ENCODE measurements at places on chromosomes 12 and 14.
A peak's percentile ranks its signal among the peaks of the same experiment; 100 is the strongest.

- DNase-seq = no peak
These were observed 474.0 kb upstream of the MGAT4C start for GRCh38 chr12:86730233-86730632.

DNA sequence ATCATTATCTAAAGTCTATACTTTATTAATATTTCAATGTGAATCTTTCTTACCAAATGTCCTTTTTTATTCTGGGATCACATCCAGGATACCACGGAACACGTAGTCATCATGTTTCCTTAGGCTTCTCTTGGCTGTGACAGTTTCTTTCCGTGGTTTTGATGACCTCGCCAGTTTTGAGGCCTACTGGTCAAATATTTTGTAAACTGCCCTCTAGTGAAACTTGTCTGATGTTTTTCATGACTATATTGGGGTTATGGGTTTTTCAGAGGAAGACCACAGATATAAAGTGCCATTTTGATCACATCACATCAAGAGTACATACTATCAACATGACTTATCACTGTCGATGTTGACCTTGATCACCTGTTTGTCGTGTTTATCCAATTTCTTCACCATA lies 14.1 kb upstream of the SERPINA6 start:
- no peak for DNase-seq

GRCh38 chr12:53065975-53066931 lies 12.9 kb downstream of the SPRYD3 start:
- DNase-seq = peak; percentile 78

- no peak for DNase-seq
These were observed 9.1 kb downstream of the PACS2 start for GRCh38 chr14:105323663-105324062.

GRCh38 chr12:38921025-38921677 lies 15.8 kb upstream of the CPNE8 start:
- DNase-seq = no peak

DNA sequence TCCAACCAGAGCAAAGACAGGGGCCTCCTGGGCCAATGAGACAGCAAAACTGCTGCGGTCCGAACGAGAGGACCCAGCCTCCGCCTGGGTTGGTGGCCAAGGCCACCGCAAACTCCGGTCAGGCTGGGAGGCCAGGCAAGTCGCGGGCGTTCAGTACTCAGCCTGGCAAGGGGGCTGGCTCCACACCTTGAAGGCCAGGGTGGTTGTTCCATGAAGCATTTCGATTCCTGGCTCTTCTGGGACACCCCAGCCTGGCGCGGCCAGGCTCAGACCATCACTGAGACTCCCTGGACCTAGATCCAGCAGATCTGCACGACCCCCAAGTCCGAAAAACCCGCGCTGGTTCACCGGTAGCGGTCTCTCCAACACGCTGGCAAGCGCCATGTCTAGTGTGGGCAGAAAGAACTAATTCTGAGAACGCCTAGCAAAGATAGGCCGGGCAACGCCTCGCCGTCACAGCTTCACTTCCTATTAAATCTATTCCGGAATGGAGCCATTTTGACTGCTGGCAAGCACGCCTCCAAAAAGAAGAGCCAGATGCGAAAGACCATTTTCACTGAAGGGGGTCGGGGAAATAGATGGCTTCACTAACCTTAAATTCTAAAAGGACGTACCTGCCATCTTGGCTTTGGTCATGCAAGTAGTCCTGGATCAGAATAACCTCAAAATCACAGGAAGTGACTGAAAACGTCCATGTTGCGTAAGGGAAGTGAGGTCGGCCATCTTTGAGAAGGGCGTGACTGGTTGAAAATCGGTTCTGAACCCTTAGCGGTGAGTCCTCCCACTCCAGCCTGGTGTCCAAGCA lies at the start of gene PSMB5:
Gene PSMB5 (minus strand): TSS at position 403 of the 805 bp plus-strand sequence. CDS start 19 bp downstream, at position 384.
- peak; percentile 91 for DNase-seq

- no peak for DNase-seq
These were observed 252.2 kb upstream of the ATP2B1 start for GRCh38 chr12:89960607-89961394.

DNA sequence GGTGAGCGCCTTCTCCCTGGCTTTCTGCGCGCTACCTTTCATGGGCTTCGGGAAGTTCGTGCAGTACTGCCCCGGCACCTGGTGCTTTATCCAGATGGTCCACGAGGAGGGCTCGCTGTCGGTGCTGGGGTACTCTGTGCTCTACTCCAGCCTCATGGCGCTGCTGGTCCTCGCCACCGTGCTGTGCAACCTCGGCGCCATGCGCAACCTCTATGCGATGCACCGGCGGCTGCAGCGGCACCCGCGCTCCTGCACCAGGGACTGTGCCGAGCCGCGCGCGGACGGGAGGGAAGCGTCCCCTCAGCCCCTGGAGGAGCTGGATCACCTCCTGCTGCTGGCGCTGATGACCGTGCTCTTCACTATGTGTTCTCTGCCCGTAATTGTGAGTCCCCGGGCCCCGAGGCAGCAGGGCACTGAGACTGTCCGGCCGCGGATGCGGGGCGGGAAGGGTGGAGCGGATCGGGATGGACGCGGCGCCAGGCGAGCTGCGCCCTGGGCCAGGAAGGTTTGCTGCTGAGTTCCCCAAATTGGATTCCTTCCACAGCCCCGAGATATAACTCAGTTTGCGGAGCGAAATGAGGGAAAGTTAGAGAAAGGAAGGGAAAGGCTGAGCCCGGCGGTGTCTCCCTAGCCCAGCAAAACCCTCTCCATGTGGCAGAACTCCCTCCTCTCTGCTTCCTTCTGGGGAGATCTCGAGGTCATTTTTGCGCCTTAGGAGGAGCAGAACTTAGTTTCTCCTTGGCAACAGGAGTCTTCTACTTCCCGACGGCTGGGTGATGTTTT lies 972 bp downstream of the PTGDR start:
- no peak for DNase-seq

DNA sequence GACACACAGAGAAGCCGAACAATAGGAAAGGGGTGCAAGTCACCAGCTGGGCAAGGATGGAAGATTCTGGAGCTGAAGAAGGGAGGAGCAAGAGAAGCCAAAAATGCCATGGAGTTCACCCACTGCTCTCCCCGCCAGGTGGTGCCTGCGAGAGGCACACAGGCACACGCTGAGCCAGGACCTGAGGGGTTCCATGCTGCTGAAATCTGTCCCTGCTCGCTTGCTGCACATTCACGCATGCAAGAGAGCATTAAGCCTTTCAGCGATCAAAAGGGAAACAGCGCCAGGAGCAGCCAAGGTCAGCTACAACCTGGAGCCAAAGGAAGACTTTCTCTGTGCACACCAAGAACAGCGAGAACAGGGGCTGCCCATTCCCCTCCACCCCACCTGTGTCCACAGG lies 104.1 kb downstream of the ANO2 start:
- no peak for DNase-seq

DNA sequence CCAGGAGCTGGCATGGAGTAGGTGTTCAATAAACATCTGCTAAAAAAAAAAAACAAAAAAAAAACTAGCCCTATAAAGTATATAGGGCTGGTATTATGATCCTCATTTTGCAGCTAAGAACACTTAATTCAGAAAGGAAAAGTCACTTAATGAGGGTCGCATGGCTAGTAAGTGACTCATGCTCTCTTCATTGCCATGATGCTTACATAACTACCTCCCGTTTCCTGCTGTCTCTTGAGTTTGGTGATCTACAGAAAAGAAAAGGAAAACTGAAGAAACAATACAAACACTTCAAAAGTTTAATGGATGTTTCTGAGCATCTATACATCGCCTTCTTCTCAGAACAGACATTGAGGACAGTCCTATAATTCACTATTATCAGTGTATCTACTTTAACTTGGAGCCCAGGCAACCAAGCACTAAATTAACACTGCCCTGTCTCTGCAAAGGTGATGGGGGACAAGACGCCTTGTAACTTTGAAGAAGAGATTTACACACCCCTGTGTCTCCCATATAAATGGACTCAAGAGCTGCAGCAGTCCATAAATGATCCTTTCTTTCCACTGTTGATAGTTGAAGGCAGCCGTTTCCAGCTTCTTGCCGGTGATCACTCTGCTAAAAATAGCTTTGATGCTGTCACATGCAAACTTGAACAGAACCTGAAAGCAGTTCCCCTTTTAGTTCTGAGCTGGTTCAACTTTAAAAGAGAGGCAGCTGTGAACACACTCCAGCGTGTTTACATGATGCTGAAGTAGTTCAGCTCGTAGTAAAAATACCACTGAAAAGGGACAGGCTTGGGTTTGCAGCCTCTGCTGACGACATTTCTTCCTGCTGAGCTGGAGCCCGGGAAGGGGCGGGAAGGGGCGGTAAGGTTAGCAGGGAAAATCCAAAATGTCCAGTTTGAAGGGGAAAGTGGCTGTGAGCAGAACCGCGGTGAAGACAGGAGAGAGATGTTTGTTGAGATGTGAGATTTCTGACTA lies 113.3 kb downstream of the FOXN3 start:
- no peak for DNase-seq

GRCh38 chr14:104085032-104085888 lies at the start of gene ASPG:
Gene ASPG, plus strand, starts transcription at chr14:104085700. Its CDS starts 71 bp downstream, at chr14:104085771.
- no peak for DNase-seq

DNA sequence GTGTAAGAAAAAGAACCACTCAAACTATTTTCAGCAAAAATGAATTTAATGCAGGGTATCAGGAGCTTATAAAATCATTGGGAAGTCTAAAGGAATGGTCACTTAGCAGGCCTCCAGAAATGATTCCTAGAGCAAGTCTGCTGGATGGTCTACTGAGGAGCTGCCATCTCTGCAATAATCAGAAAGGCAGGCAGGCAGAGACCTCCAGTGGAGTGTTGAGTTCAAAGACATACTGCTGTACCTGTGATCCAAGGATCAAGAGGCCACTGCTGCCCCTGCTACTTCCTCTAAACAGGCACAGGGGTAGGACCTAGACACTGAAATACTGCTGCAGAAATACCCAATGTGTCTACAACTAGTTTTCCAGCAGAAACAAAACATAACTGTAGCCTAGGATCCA lies 14.5 kb upstream of the KICS2 start:
- no peak for DNase-seq

DNA sequence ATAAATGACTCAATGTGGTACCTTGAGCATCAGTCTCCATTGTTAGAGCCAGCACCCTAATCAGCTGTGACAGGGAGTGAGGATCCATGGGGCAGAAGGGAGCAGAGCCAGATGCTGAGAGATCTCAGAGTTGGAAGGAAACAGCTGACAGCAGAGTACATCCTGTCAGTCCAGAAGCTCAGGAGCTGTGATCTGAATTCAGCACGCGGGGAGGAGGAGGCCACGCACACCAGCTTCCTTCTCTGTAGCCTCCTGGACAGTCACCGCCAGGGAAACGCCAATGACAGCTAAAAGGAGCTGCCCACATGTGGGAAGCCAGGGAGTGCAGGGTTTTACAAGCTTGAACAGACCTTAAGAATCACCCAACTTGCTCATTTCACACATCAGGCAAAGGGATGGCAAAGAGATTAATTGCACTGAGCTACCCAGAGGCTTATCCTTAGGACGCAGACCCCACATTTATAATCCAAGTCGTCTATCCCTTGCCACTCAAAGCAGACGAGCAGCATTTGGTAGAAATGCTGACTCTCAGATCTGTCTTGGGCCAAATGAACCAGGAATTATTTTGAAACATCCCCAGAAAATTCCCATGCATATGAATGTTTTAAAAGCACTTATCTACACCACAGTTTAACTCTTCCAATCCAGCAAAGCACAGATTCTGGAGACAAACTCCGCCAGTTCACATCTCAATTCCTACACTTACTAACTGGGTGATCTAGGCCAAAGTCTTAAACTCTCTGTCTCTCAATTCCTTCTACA lies 322.6 kb upstream of the TMTC1 start:
- no peak for DNase-seq

GRCh38 chr12:89166525-89166934 lies 185.8 kb downstream of the DUSP6 start:
- no peak for DNase-seq

DNA sequence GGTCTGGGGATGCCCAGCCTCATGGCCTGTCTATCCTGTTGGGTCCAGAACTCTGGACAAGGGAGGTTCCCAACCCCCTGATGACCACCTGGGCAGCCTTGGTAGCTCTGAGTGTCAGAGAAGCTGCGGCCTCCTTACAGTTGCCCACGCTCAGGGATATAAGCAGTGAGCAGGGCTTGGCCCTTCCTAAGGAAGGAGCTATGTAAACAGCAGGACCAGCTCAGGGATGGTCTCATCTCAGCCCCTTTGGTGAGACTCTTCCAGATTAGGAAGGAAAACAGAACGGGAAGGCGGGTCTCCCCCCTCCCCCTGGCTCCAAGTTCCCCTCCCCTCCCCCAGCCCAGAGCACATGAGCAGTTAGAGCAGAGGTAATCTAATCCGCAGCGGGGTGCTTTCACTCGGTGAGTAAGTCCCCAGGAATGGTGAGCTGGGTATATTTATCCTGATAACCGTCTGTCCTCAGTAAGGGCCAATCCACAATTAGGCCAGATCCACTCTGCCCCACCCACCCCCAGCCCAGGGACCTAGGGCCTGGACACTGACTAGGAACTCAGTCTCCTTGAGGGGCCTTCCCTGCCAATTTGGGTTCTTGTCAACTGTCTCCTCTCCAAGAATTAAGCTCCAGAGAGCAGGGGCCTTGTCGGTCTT lies 29.5 kb upstream of the RPLP0 start:
- no peak for DNase-seq

DNA sequence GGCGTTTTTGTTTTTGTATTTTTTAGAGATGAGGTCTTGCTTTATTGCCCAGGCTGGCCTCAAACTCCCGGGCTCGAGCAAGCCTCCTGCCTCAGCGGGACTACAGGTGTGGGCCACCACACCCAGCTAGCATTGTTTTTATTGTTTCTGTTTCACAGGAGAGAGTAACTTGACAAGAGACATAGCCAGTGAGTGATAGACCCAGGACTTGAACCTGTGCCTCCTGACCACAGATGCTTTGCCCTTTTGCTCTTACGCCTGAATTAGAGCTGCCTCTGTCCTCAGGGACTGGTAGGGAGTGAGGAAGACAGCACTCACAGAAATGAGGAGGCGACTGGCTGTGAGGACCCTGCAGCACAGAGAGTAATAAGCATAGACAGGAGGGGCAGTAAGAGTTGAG lies 2.3 kb downstream of the EVL start:
- DNase-seq = no peak

- no peak for DNase-seq
These were observed 143.4 kb upstream of the NAV3 start for GRCh38 chr12:77687321-77687720.

- no peak for DNase-seq
These were observed 16.5 kb downstream of the OR6J1 start for GRCh38 chr14:22627506-22628263.

- no peak for DNase-seq
These were observed 42.3 kb downstream of the ARMH4 start for GRCh38 chr14:58109744-58110143.

DNA sequence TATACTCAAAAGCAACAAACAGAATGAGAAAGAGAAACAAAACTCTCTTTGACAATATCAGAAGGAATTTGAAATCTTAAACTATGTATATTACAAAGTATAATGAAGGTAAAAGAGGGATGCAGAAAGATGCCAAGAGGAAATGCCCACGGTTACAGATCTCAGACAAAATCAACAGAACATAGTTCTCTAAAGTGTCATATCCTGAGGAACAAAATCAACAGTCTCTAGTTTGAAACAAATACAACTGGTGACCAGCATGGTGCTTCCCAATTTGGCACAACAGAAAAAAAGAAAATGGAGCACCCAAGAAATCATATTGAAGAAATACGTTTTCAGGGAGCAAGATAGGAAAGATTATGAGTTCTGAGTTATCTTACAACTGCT lies 116.5 kb downstream of the METTL25 start:
- DNase-seq = no peak

GRCh38 chr14:72781561-72782508 lies 112.1 kb downstream of the DPF3 start:
- DNase-seq = no peak
